ENCODE measurements at places on chromosomes 4 and X. TPM values are rescaled to one million over a fixed set of nuclear protein-coding genes. Genes with fewer than 3 reads are reported as not detected.

GRCh38 chrX:46628460-46629371, 55.2 kb downstream of the CHST7 start:
- H3K4me3 ChIP-seq, result no peak overlapping the region
- H3K27ac ChIP-seq, result peak overlapping the region; percentile 46

DNA sequence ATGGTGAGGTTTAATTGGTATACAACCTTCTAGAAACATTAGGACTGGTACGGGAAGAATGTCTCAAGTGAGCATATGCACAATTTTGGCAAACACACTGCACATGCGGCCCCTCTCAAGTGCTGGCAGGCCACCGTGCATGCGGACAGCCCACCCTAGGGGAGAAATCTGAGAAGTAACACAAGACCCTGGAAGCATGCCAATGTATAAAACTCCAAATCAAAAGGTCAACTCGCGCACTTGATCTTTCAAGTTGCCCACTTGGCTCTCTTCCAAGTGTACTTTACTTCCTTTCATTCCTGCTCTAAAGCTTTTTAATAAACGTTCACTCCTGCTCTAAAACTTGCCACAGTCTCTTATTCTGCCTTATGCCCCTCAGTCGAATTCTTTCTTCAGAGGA, 488.3 kb downstream of the CFAP47 start:
- H3K27ac ChIP-seq, result no peak overlapping the region
- no peak overlapping the region for H3K4me3 ChIP-seq
- no peaks in the 10 kb centered on the region for H3K4me1 ChIP-seq
- peak; percentile 2 for DNase-seq

- no peaks in the 10 kb centered on the region for H3K27me3 ChIP-seq
- H3K36me3 ChIP-seq, result no peaks in the 10 kb centered on the region
- no peak overlapping the region for H3K27ac ChIP-seq
- DNase-seq, result peak; percentile 82
These were observed 31.6 kb upstream of the IRAK1 start for GRCh38 chrX:154051201-154051810.

GRCh38 chrX:13077168-13077567, 32.7 kb upstream of the FAM9C start:
- H3K27ac ChIP-seq, result peak overlapping the region; percentile 41
- DNase-seq, result no peak
- H3K36me3 ChIP-seq, result no peaks in the 10 kb centered on the region
- H3K27me3 ChIP-seq, result no peaks in the 10 kb centered on the region
- H3K4me1 ChIP-seq, result peaks cover 11% of the 10 kb centered on the region
- no peak overlapping the region for H3K4me3 ChIP-seq

The CSAG1 gene
- not detected for polyA plus RNA-seq

The PNMA6F gene
- not detected for polyA plus RNA-seq

The XAGE5 gene
- not detected for polyA plus RNA-seq
